ENCODE measurements at places on chromosomes 6 and 20. TPM values are rescaled to one million over a fixed set of nuclear protein-coding genes. Genes with fewer than 3 reads are reported as not detected.

The TGM2 gene
- not detected for total RNA-seq

The MRAP2 gene
- not detected for total RNA-seq

The SLC32A1 gene
- not detected for total RNA-seq

The WFDC12 gene
- not detected for total RNA-seq

The HCK gene
- not detected for total RNA-seq

The GJA10 gene
- total RNA-seq, result not detected

All from activated naive CD8-positive, alpha-beta T cell treated with anti-CD3 and anti-CD28 coated beads for 36 hours (primary cell).